CD4-positive, alpha-beta T cell (primary cell): ENCODE measurements at places on chromosomes 2 and 18.

- DNase-seq, result no peak
These were observed 58.8 kb downstream of the PRKRA start for GRCh38 chr2:178392215-178392614.

DNA sequence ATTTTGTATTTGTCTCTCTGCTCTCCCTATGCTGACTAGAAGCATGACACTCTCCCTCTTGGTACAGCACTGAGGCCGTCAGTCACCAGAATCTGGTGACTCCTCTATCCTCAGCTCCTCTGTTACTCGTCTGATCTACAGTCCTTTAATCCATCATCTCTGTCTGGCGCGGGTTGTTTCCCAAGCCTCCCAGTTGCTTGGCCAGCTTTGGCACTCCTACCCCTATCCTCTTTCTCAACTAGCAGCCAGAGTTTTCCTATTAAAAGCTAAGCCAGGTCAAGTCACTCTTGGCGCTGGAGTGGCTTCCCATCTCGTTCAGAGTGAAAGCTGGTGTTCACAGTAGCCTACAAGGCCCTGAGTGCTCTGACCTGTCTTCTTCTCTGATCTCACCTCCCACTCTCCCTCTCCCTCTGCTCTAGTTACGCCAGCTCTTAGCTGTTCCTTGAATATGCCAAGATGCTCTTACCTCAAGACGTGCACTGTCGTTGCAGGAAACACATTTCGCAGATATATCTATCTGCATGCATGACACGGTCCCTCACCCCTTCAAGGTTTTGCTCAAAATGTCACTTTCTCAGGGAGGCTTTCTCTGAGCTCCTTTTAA is 41.8 kb upstream of the PSME4 start:
- no peak for DNase-seq

GRCh38 chr18:24543086-24543794 is 82.8 kb downstream of the HRH4 start:
- no peak for DNase-seq

DNA sequence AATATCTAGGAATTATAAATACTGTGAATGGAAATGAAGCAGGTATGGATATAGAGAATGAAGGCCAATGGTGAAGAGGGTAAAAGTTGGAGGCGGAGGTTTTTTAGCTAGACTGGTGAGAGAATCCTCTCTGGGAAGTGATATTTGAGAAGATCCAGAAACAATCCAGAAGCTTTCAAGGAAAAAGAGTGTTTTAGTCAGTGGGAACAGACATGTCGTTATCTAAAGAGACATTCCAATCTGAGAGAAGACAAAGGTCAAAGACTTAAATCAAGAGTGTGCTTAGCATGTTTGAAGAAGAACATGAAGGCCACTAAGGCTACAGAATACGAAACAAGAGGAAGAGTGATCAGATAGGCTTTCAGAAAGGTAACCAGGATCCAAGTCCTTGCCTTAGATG is 211.0 kb downstream of the MBD5 start:
- DNase-seq, result no peak

GRCh38 chr2:233006648-233007047 is 6.4 kb downstream of the NGEF start:
- DNase-seq, result no peak

DNA sequence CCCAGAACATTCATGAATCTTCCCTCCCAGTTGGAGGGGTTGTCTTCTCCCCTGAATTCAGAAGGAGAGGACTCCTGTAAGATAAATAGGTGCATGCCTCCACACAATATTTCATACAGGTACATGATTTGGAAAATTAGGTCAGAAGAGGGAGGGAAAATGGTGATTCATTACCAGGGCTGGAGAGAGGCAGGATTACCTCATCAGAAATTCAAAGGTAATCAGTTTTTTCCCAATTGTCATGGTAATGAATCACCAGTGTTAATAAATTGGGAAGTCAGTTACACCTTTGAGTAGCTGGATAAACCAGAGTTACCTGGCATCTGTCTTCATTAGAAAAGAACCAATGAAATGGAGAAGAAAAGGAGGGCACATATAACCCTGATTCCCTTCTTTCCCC is 128.5 kb downstream of the EN1 start:
- DNase-seq, result no peak

- DNase-seq, result no peak
These were observed 158.4 kb upstream of the FHL2 start for GRCh38 chr2:105557021-105557920.
